ENCODE measurements at places on chromosomes 4 and X. TPM values are rescaled to one million over a fixed set of nuclear protein-coding genes. Genes with fewer than 3 reads are reported as not detected.

The PABPC4L gene
- 2.4 TPM for total RNA-seq

The CD38 gene
- 0.15 TPM for total RNA-seq

The PDLIM3 gene
- total RNA-seq, result 0.67 TPM

The CXorf49 gene
- total RNA-seq, result not detected

The TAF1 gene
- 50.6 TPM for total RNA-seq

The TSPAN7 gene
- 12.4 TPM for total RNA-seq

The ASMT gene
- 0.31 TPM for total RNA-seq

The NSG1 gene
- 2.9 TPM for total RNA-seq

The ADGRA3 gene
- total RNA-seq, result 20.1 TPM

The RASGEF1B gene
- total RNA-seq, result 10.7 TPM

The SSX2 gene
- not detected for total RNA-seq

The CNKSR2 gene
- 1.1 TPM for total RNA-seq

The NMU gene
- 6.3 TPM for total RNA-seq

The ZNF630 gene
- 1.7 TPM for total RNA-seq

The FGA gene
- not detected for total RNA-seq

The DIPK2B gene
- total RNA-seq, result 286 TPM

All from endothelial cell (in vitro differentiated cells).